ENCODE measurements at places on chromosomes 2 and 18.

- DNase-seq, result peak; percentile 44
These were observed 179.5 kb downstream of the BCL2 start for GRCh38 chr18:63140038-63140450.

- DNase-seq, result no peak
These were observed 384.7 kb upstream of the RAB12 start for GRCh38 chr18:8224576-8224975.

- no peak for DNase-seq
These were observed 6.2 kb upstream of the PLCL1 start for GRCh38 chr2:197798187-197798586.

DNA sequence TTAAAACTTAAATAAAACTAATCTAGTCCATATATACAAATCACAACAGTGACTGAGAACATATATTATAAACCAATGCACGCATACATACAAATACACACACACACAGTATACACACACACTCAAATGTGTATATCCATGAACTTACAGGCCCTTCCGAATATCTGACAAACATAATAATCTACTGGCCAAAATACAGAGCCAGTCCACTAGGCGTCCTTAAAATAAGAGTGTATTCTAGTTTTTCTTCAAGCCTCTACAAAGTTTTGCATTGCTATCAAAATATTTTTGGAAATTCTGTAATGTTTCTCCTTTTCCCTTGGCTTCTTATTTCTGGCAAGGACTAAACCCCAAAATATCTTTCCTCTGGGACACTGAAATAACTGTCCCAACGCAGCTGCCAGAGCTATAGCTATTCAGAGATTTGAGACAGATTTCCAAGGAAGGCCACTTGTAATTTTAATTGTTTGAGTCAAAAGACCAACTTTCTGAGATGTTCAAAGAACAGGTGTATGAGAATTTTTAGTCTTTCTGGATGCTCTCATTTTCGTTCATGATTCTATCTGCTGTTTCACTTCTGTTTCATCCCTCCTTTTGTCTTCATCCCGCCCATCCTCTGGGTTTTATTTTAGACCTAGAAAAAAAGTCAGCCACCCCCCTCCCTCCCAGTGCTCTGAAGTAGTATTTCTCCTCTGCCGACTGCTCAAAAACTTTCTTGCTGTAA is 24.1 kb upstream of the SP3 start:
- DNase-seq, result no peak

DNA sequence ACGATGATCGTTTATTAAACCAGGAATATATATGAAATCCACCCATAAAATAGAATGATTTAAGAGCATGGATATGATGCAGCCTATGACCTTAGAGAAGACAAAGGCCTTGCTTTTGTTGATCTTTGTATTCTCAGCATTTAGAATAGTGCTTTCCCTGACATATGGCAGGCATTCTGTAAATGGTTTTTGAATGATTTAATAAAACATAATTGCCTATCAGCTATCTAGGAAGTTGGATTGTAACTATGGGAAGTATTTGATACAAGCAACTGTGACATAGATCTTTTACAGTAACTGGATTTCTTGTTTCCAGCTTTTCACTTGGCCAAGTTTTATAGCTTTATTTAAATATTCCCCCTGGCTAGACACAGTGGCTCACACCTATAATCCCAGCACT is 5.1 kb upstream of the GPR155 start:
- DNase-seq, result no peak

- no peak for DNase-seq
These were observed 1231.6 kb upstream of the DDX18 start for GRCh38 chr2:116582850-116583249.

DNA sequence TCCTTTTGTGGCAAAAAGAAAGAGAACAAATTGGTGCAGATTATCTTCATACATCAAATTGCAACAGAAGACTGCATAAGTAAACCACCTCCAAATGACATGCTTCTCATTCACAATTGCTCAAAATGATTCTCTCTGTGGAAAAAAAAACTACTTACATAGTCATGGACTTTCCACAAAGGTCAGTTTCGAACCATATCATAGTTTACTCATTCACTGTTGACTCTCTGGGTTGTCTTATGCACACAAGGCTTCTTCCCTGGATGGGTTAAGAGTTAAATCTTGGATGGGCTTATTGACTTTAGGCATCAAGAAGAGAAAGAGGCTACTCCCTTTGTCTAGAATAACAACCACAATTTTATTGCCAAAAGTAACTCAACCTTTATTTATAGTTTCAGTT is 91.3 kb upstream of the RAB27B start:
- DNase-seq, result peak; percentile 12
